GM12878 (cell line): ENCODE measurements at places on chromosomes 16 and 17. TPM values are rescaled to one million over a fixed set of nuclear protein-coding genes. Genes with fewer than 3 reads are reported as not detected.

Gene NLRC3
- total RNA-seq: 17.8 and 18.2 TPM in 2 replicates

Gene C1QTNF8
- total RNA-seq: not detected in 2 replicates

Gene TLCD1
- 7.3 and 7.6 TPM in 2 replicates for total RNA-seq

GRCh38 chr16:7422036-7422888, 89.6 kb downstream of the RBFOX1 start:
- no peak for DNase-seq

DNA sequence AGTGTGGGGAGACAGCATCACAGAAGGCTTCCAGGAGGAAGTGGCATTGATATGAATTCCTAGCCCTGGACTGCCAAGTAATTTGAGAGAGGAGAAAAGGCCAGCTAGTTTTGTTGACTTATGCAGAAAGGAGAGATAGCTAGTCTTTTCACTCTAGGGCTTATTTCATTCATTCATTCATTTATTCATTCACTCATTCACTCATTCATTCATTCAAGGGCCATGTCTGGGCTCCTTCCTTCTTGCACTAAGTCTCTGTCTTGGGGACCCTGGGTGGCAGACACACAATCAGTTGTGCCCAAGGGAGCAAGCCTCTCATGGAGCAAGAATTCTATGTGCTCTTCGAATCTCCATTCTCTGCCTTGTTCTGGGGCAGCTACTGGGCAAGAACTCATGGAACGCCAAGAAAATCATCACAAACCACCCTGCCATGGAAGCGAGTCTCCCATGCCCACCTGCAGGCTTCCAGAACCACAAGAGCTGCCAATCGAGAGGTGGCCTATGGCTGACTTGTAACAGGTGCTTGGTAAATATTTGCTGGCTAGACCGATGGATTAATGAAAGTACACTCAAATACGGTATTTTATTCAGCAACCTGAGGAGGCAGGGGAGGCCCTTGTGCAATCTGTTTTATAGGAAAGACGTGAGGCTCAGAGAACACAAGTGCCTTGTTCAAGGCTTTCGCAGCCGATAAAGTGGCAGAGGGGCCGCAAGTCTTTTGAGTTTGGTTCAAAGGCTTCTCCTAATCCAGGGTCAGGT, 223.6 kb downstream of the XYLT1 start:
- DNase-seq: no peak

DNA sequence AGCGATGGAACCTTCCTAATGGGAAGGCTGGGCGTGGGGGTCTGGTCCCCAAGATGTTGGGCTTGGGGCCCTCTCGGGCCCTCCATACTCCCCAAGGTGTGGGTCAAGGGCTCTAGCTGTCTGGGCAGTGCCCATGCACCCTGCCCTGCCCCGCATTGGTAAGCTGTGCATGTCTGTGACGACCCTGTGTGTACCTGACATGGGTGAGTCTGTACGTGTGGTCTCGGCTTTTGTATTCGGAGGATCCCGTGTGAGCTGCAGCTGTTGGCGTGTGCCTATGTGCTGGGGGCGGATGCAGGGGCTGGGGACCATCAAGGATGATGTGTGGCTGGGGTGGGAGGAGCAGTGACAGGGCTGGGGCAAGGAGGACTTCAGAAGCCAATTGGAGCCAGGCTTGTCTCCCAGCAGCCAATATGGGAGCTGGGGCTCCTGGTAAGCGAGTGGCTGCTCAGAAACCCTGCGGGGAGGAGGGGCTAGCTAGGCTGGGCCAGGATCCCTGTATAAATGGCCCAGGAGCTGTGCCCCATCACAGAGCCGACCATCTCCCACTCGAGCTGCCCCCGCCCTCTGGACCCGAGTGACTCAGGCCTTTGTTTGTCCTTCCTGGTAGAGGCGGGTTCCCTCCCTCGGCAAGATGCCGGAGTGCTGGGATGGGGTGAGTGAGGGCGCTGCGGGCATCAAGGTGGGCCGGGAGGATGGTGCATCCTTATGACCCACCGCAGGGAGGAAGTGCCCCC, at the start of gene NDRG4:
Gene NDRG4 (plus strand): TSS at position 529 of the 737 bp plus-strand sequence. CDS start 106 bp downstream, at position 635.
- DNase-seq: no peak

DNA sequence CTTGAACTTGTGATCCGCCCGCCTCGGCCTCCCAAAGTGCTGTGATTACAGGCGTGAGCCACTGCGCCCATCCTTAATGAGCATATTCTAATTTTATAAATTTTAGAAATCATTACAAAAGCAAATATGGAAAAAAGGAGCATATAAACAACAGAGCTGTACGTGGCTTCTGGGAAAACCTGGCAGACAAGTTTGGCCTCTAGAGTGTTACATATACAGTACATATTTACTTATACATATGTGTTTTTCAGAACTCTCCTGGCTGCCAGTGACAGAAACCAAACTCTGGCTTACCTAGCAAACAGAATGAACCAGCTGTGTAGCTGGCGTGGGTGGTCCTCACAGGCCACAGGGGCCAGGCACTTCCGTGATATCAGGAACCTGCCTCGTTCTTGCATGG, 10.1 kb downstream of the DRC3 start:
- no peak for DNase-seq
